Nasal cavity respiratory epithelium epithelial cell of viscerocranial mucosa (primary cell): ENCODE measurements at places on chromosomes 5 and 9. TPM values are rescaled to one million over a fixed set of nuclear protein-coding genes. Genes with fewer than 3 reads are reported as not detected.

KIF12 gene
- under 0.01 and 0.78 TPM in 2 replicates for total RNA-seq

DRD1 gene
- not detected in 2 replicates for total RNA-seq

POLK gene
- total RNA-seq: 22.6 and 45.5 TPM in 2 replicates

FOXD4L4 gene
- total RNA-seq: 0.34 and 0.43 TPM in 2 replicates

NME5 gene
- under 0.01 and 1.9 TPM in 2 replicates for total RNA-seq

EQTN gene
- total RNA-seq: 0.14 TPM in 1 of 2 replicates, not detected in the other

TMCO6 gene
- total RNA-seq: 10.6 and 12.5 TPM in 2 replicates

BTNL8 gene
- total RNA-seq: not detected in 2 replicates

IFNK gene
- not detected in 2 replicates for total RNA-seq

TMC1 gene
- total RNA-seq: 0.71 and 1.0 TPM in 2 replicates

HAVCR2 gene
- total RNA-seq: 0.21 and 1.0 TPM in 2 replicates

CDX1 gene
- not detected in 2 replicates for total RNA-seq

IL9 gene
- total RNA-seq: not detected in 2 replicates

CBY3 gene
- 0.34 TPM in 1 of 2 replicates, not detected in the other for total RNA-seq

ORM1 gene
- not detected in 2 replicates for total RNA-seq

PCDHB5 gene
- total RNA-seq: 0.34 and 1.00 TPM in 2 replicates

NR6A1 gene
- 2.1 and 5.2 TPM in 2 replicates for total RNA-seq

SPAAR gene
- 0.07 TPM in 1 of 2 replicates, not detected in the other for total RNA-seq

PPP3R2 gene
- not detected in 2 replicates for total RNA-seq

NR2F1 gene
- total RNA-seq: 0.71 TPM in 1 of 2 replicates, not detected in the other

TTC16 gene
- total RNA-seq: not detected in 2 replicates

FAM169A gene
- total RNA-seq: 17.3 and 41.7 TPM in 2 replicates

CACNA1B gene
- under 0.01 TPM in 1 of 2 replicates, not detected in the other for total RNA-seq

PTGR1 gene
- 49.9 and 57.2 TPM in 2 replicates for total RNA-seq

CFAP157 gene
- 0.07 TPM in 1 of 2 replicates, not detected in the other for total RNA-seq

FCN2 gene
- total RNA-seq: not detected in 2 replicates

GCNT4 gene
- 3.4 and 5.4 TPM in 2 replicates for total RNA-seq

KIF20A gene
- 0.07 and 0.34 TPM in 2 replicates for total RNA-seq

PLEKHG4B gene
- 0.07 TPM in 1 of 2 replicates, not detected in the other for total RNA-seq

QRFP gene
- not detected in 2 replicates for total RNA-seq

CKMT2 gene
- total RNA-seq: 0.36 TPM in 1 of 2 replicates, not detected in the other

ZFAND5 gene
- 88.2 and 168 TPM in 2 replicates for total RNA-seq

ELL2 gene
- 117 and 132 TPM in 2 replicates for total RNA-seq

GLRA1 gene
- total RNA-seq: not detected in 2 replicates

RASEF gene
- total RNA-seq: 3.4 and 20.9 TPM in 2 replicates

PCDHB3 gene
- under 0.01 and 0.57 TPM in 2 replicates for total RNA-seq

FAM240B gene
- not detected in 2 replicates for total RNA-seq

DMGDH gene
- total RNA-seq: 3.1 and 14.0 TPM in 2 replicates

DNAI1 gene
- not detected in 2 replicates for total RNA-seq

KLHL9 gene
- total RNA-seq: 33.5 and 47.5 TPM in 2 replicates

GABRA1 gene
- total RNA-seq: not detected in 2 replicates

CCL21 gene
- total RNA-seq: not detected in 2 replicates

PITX1 gene
- total RNA-seq: 84.1 and 191 TPM in 2 replicates

ARID3C gene
- total RNA-seq: 0.34 and 0.50 TPM in 2 replicates

DNAH5 gene
- 0.34 and 0.50 TPM in 2 replicates for total RNA-seq
